ENCODE measurements at places on chromosomes 13 and 19.
A peak's percentile ranks its signal among the peaks of the same experiment; 100 is the strongest.

DNA sequence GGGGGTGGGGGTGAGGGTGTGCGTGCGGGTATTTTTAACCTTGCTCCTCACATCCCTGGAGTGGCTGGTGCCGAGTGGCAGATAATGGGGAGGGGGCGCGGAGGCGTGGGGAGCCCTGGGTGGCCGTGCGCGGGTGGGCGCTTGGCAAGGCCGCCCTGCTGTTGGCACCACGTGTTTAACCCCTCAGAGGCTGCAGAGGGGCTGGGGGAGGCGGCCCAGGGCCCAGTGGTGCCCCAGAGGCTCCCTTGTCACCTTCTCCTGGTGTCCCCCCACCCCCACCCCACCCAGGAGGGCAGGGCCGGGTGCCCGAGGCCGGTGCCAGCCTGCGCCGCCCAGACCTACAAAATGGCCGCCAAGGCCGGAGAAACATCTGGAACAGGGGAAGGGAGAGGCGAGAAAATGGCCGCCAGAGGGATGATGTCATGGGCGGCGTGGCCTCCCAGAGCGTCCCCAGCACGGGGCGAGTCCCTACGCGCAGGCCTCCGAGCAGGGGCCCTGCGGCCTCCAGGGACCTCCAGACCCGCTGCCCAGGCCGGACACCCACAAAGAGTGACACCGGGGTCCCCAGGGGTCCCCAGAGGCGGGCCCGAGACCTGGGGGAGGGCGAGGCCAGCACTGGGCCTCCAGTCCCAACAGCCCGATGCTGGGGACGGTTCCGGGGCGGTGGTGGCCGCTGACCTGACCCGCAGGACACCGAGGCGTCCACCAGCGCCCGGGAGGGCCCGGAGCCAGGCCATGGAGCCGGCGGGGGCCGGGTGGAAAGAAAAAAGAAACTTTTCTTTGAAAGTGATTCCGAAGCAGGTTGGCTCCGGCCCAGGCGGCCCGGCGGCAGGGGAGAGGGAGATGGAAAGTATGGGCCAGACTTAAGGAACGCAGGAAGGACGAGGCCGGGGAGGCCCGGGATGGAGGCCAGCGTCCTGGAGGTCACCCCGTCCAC, 38.2 kb downstream of the NFIC start:
- DNase-seq: no peak

DNA sequence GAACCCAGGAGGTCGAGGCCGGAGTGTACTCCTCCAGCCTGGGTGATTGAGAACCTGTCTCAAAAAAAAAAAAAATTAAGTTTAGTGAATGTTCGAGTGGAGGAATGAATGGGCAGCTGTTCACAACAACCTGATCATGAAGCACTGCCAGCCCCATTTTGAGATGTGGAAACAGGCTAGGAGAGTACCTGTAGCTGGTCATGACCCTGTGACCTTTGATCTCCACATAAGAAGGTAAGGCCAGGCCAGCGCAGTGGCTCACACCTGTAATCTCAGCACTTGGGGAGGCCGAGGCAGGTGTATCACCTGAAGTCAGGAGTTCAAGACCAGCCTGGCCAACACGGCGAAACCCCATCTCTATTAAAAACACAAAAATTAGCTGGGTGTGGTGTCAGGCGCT, 7.6 kb downstream of the RAVER1 start:
- no peak for DNase-seq

DNA sequence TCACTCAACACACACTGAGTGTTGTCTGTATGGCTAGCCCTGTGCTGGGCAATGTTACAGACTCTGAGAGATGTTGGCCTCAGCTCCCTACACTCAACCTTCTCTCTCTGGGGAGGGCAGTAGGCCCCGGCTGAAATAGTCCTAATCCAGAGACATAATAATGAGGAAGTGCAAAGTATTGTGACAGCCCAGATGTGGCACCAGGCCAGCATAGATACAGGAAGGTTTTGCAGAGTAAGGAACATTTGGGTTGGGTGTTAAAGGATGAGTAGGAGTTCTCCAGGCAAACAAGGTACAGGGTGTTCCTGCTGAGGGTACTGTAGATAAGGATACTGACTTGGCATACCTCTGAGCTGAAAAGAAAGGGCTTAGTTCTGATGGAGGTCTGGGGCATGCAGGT, 2.4 kb downstream of the LIN7B start:
- DNase-seq: no peak

DNA sequence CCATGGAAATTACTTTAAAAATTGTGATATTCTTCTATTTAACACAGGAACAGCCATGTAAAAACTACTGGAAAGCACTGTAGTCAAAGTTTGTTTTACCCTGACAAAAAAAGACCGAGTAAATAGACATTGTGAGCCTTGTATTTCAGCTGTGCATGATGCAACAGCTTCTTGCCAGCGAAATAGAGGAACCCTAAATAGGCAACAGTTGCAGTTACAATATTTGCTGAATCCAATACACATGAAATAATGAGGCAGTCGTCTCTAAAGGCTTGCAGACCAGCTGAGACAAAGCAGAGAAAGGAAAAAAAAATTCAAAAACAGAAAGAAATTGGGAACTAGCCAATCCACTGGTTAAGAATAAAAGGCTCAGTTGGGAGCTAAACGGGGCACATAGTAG, 1001.1 kb downstream of the OLFM4 start:
- no peak for DNase-seq

DNA sequence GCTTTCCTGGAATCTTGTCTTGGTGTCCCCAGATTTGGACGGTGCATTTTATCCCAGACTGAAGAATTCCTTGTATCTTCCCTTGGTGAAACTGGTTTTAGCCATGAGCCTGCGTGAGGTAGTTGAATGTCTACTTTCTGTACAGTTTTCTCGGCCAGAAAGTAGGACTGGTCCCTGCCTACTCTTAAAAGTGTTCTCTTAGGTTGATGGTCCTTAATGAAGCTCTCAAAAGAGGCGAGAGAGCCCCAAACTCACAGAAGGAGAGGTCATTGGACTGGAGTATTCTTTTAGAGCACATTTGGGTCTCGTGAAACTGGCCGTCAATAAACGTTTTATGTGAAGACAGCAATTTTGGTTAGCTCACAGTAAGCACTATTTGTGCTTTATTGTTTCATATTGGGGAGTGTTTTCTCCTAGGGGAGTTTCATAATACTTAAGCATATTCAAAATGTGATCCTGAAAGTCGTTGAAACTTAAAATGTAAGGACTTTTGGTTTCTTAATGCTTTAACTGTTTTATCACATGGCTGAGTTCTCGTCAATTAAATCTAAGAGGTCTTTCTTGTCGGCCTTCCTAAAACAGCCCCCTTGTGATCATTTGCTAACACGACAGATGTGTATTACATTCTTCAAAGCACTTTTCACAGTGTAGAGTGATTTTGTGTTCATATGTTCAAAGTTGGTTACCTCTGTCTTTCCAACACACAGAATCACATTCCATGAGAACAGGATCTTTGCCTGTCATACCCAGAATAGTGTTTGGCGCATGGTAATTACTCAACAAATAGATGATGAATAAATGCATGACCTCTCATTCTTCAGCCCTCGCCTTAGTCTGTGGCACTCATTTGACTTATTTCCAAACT, 889 bp downstream of the GTF2F2 start:
- no peak for DNase-seq

GRCh38 chr13:23740002-23740401, 149.2 kb downstream of the MIPEP start:
- DNase-seq: no peak

DNA sequence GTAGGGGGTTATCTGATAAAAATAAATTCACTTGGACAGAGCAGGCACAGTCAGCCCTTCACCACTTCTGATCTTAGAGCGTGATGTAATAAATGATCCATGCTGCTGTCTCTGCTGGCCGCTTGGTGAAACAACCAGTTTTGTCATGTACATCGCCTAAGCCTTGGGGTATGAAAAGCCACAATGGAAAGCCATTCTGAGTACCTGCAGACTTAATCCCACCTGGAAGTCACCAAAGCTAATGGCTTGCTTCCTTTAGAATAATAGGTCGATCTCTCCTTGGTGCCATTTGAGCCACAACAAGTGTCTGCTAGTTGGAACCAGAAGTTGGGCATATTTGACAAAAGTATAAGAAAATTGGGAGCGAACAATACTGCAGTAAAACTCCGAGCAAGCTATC, 1649.7 kb upstream of the SPRY2 start:
- no peak for DNase-seq

GRCh38 chr13:104944176-104944575, 1591.3 kb downstream of the EFNB2 start:
- no peak for DNase-seq

- no peak for DNase-seq
Observed at GRCh38 chr19:15118789-15119494, 11.7 kb downstream of the SYDE1 start.

DNA sequence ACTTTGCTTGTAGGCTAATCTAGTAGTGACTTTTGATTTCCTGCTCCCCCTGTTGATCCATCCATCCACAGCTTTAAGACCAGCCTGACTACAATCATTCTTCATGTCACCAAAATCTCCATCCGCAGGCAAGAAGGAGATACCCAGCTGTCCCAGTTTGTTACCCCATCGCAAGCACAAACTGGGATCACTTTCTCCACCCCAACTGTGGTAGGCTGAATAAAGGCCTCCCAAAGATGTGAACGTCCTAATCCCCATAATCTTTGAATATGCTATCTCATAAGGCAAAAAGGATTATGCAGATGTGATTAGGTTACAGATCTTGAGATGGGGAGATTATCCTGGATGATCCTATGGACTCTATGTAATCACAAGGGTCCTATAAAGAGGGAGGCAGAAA, 202.0 kb downstream of the ENOX1 start:
- DNase-seq: no peak

DNA sequence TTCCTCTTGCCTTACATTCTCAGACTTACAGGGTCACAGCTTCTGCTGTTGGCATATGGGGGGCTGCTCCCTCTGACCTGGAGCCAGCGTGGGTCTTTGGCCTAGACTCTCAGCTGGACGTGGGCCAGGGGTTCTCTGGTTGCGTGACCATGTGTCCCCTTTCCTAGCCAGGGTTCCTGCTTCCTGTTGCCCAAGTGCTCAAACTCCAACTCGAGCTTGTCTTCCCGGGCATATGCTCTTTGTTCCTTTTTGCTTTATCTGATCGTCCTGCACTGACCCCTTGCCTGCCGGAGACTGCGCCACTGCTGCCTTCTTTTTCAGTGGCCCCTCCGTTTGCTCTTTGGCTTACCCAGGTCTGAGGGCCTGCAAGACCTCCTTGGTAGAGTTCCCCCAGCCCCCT, 25.3 kb upstream of the GPR183 start:
- no peak for DNase-seq

DNA sequence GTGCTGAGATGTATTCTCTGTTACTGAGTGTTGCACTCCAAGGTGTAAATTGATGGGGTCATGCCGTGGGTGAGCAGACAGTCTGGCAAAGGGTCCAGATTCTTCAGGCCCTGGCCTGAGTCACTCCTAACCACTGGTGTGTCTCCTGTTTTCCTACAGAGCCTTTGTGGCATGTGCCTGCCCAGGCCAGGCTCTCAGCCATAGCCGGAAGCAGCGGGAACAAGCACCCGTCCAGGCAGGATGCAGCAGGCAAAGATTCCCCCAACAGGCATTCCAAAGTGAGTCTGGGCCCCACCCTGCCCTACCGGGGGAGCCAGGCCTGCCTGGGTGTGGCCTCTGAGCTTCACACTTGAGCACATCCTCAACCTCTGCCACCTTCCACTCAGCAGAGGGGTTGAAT, 61.9 kb downstream of the DPF1 start:
- no peak for DNase-seq

GRCh38 chr19:1590641-1591397, 1.8 kb downstream of the MBD3 start:
- peak; percentile 6 for DNase-seq

- DNase-seq: no peak
Observed at GRCh38 chr13:73169971-73170370, 111.2 kb downstream of the KLF5 start.

GRCh38 chr13:51825165-51825592, 19.8 kb downstream of the TMEM272 start:
- DNase-seq: no peak

DNA sequence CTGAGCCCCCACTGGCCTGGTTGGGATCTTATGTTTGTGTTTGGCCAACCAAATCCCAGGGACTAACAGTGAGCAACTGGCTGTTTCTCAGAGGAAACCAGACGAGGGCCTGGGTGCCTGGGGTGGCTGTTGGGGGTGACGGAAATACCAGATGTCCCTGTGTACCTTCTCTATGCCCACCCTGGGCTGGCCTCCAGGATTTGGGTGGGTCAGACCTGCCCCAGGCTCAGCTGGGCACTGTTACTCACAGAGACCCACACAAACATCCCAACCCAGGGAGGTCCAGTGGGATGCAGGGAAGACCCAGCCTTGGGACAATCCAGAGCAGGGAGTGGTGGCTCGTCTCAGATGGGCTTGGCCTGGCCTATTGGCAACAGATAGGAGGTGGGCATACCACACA, 8.8 kb downstream of the ZSCAN22 start:
- DNase-seq: no peak

DNA sequence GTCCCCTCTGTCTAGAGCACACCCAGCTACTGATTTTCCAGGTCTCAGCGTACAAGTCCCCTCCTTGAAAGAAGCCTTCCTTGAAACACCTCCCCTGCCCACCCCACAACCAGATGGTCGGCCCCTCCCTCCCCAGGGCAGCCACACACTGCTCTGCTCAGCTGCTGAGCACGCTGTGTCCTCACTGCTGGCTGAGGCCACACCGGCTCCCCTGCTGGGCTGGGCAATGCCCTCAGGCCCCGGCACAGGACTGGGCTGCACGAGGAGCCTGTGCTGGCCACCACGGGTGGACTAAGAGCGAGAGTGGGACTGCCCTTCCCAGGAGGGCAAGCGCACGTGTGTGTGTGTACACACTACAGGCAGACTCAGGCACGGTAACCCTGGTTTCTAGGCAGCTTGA, 11.8 kb upstream of the RSPH6A start:
- no peak for DNase-seq

DNA sequence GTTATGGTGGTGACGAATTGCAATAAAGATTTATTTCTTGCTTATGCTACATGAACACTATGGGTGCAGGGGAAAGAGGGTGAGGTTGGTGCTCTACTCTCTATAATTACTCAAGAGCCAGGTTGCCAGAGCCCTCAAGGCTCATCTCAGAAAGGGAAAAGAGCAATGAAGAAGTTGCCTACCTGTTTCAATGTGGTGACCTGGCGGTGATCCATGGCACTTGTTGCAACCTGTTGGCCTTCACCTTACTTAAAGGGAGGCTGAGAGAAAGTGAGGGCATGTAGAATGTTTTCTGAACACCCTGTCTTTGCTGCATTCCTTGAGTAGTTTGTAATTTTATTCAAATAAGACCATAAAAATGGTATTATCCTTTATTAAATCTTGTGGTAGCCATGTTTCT, 394.4 kb downstream of the GPC6 start:
- no peak for DNase-seq

GRCh38 chr19:30090476-30090875, 148.4 kb downstream of the URI1 start:
- DNase-seq: no peak
